Large intestine (tissue), 12 donors: ENCODE measurements at places on chromosomes 4 and X. TPM values are rescaled to one million over a fixed set of nuclear protein-coding genes. Genes with fewer than 3 reads are reported as not detected.

The ATOH1 gene
- polyA plus RNA-seq, result 34.2 TPM

The PHOX2B gene
- polyA plus RNA-seq, result 16.7 TPM

The RP2 gene
- 12.3 TPM for polyA plus RNA-seq

The GJB1 gene
- polyA plus RNA-seq, result 64.0 TPM

The RASSF6 gene
- polyA plus RNA-seq, result 17.4 TPM

The AP1S2 gene
- polyA plus RNA-seq, result 32.3 TPM

- DNase-seq, result no peak
These were observed 266.9 kb downstream of the SPATA18 start for GRCh38 chr4:52317981-52318380.

- no peak for DNase-seq
These were observed 1.2 kb upstream of the NEUROG2 start for GRCh38 chr4:112517067-112517634.

DNA sequence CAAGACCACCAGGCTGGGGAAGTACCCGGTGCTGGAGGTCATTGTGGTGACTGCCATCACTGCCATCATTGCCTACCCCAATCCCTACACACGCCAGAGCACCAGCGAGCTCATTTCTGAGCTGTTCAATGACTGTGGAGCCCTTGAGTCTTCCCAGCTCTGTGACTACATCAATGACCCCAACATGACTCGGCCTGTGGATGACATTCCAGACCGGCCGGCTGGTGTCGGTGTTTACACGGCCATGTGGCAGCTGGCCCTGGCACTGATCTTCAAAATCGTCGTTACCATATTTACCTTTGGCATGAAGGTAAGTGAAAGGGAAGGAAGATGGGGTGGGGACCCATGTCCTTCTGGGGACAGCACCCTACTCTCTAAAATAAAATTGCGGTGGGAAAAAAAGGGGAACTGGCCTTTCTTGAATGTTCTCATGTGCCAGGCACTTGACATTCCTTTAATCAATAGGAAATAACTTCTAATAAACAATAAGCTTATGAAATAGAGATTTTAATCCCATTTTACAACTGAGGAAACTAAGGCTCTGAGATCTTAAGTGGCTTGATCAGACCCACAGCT, 51.6 kb downstream of the CLCN4 start:
- DNase-seq, result no peak

DNA sequence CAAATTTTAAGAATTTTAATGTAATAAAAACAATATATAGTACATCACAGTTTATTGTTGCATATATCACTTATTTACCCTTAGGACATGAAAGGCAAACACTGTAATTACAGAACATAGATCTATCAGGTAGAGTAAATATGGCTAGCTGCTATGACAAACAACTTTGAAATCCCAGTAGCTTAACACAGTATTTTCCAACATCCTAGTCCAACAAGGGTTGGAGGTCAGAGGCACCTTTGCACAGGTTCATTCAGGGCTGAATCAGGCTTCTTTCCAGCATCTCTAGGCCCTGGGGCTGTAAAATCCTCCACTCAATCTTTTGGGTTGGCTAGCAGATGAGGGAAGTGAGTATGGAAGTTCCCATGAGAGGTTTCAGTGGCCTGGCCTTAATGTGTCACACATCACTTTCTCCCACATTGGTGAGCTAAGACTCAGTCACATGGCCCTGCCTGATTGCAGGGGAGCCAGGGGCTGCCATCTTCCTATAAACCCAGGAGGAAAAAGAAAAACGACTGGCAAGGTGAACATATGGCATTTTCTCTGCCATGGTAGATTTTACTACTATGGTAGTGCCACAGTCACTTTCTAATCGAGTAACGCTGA, 32.9 kb downstream of the HERC6 start:
- DNase-seq, result no peak

- DNase-seq, result no peak
These were observed 25.7 kb downstream of the SLC9B2 start for GRCh38 chr4:103050736-103051436.

- no peak for DNase-seq
These were observed 18.8 kb upstream of the C4orf36 start for GRCh38 chr4:86910820-86911684.

DNA sequence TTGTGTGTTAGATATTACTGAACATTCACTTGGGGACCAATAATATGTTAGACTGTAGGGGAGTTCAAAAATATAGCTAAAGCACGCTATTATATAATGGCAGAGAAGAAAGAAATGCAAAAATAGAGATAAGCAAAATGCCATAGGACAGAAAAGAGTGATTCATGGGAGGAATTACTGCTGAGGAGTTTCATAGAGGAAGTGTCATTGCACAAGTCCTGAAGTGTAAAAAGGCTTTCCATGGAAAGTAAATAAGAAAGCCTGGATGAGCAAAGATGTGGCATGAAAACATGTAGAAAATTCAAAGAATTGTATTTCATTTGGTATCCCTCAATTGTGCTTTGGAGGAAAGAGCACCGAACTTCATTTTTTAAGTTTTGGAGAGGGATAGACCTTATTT, 14.5 kb downstream of the HMGB2 start:
- no peak for DNase-seq

- no peak for DNase-seq
These were observed 92.0 kb upstream of the TEX13D start for GRCh38 chrX:124240422-124240821.

- DNase-seq, result peak; percentile 19
These were observed 48.3 kb downstream of the AMELX start for GRCh38 chrX:11341274-11342201.

- DNase-seq, result no peak
These were observed 12.3 kb downstream of the PGRMC2 start for GRCh38 chr4:128275346-128275745.

DNA sequence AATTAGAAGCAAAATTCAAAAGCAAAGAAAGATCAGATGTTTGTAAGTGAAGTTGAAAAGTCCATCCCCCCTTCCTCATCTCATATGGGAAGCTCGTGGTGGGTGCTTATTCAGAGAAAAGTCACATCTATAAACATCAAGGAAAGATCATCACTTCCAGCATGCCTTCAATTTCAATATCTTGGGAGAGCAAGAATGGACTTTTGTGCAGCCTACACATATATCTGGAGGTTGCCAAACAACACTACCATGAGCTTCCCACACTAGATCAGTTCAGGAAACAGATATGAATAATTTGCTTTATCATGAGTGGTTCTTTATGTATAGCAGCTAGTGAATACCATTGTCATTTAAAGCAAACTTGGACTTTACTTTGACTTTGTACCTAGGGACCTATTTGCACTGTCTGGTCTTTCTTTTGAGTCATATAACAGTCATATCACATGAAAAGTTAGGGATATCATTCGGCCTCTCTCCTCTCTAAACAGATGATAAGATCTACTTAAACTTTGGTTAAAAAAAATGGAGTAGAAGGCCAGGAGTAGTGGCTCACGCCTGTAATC, 5.6 kb upstream of the TBL1X start:
- no peak for DNase-seq

GRCh38 chrX:45622042-45622423, 421.4 kb upstream of the DIPK2B start:
- no peak for DNase-seq

- DNase-seq, result no peak
These were observed 631.9 kb upstream of the INTU start for GRCh38 chr4:127000846-127001245.

GRCh38 chrX:31200430-31200829, 128.6 kb upstream of the FTHL17 start:
- DNase-seq, result no peak

GRCh38 chr4:102723511-102723910, 37.3 kb downstream of the MANBA start:
- DNase-seq, result no peak

GRCh38 chr4:77927991-77928925, 65.6 kb downstream of the MRPL1 start:
- DNase-seq, result no peak

DNA sequence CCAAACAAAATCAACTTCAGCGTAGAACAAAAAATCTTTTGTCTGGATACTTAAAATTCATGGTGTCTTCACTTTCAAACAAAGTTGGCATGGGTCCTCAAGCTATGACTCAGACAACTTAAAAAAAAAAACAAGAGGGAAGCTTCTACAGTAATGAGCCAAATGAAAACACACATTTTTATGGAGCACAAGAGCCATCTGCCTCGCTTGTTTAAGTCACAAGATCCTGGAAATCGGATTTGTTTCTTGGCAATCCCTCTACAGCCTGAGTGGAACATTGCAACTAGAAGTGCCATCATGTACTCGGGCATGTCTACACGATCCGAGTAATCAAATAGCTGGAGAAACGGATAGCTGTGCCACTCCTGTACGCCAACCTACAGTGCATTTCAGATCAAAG, 22.6 kb downstream of the LAMP2 start:
- DNase-seq, result no peak

GRCh38 chrX:150223176-150224015, 139.7 kb upstream of the MAMLD1 start:
- no peak for DNase-seq

GRCh38 chr4:24865401-24865800, 47.4 kb downstream of the CCDC149 start:
- DNase-seq, result no peak

- DNase-seq, result no peak
These were observed 31.0 kb upstream of the PLK4 start for GRCh38 chr4:127849505-127850234.

DNA sequence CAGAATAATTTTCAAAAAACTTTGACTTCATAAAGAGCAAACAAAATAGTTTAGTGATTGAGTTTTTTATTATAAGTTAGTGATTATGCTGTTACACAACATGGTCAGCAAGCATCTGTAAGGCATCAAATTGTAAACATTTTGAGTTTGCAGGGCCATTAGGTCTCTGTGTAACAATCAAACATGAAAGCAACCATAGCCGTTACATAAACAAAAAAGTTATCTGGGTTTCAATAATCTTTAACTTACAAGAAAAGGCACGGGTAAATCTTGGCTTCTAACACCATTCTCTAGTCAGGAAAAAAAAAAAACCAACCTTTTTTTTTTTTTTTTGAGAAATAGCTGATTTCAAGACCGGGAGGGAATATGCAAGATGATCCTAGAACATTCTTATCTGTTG, 1941.1 kb downstream of the PCDH7 start:
- no peak for DNase-seq

DNA sequence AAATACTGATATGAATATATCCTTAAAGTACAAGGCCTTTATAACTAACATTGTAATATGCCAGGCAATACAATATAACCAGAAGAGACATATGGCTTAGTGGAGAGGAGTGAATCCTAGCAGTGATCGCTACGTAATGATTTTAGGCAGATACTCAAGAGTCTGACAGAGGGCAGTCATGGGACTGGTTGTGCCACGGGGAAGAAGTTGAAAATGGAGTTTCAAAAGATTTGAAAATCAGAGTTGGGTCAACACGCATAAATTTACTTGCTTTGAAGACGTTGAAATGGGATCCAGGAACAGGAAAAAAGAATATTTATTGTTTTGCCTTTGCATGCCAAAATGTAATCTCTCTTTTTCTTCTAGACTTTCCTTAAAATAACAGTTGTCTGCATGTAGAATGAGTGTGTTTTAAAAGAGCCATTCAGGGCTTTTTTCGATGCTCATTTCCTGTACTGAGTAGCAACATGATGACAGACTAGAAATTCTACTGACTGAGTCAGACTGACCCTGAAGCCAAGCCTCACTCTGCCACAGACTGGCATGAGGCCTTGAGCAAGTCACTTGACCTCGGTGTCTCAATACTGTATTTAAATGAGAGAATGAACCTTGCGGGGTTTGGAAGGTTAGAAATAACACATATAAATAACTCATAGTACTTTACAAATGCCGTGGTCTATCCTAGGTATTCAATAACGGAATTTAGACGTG, 8.1 kb upstream of the SMS start:
- no peak for DNase-seq

- peak; percentile 63 for DNase-seq
These were observed 114.6 kb downstream of the RBM47 start for GRCh38 chr4:40515037-40515397.

- DNase-seq, result no peak
These were observed 87.9 kb upstream of the WDR1 start for GRCh38 chr4:10204401-10205058.

GRCh38 chr4:1985780-1986577, 22.8 kb downstream of the NELFA start:
- no peak for DNase-seq

DNA sequence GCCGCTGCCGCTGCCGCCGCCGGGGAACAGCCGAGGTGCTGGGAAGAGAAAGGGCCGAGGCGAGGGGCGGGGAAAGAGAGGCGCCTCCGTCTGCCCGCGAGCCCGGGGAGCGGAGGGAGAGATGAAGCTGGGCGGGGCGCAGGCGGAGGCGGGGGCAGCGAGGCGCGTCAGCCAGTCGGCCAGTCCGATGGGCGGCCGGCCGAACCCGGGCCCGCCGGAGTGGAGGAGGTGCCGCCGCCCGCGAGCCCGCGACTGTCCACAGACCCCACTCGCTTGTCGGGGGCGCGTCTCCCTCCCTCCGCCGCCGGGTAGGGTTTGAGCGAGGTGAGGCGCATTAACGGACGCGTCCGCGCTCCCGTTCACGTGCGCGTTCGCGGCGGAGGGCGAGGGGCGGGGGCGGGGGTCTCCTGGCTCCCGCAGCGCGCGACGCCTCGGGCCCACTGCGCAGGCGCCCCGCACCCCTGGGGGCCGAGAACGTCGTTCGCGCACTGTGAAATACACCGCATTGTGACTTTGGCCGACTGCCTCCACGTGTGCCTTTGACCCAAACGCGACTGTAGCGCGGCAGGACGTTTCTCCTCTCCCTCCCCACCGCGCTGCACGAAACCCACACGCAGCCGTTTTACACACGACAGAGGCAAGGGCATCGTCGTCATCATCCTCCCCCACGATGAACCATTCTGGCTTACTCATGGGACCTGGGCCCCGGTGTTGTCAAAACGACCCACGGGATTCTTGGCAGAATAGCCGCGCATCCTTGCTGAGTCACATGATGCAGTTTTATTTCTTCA, at the start of gene NUDT11:
Gene NUDT11 (minus strand): TSS at position 92 of the 791 bp plus-strand sequence. CDS start 148 bp downstream, outside the sequence.
- DNase-seq, result peak; percentile 31

- no peak for DNase-seq
These were observed 4.2 kb upstream of the PPARGC1A start for GRCh38 chr4:23894021-23894420.

DNA sequence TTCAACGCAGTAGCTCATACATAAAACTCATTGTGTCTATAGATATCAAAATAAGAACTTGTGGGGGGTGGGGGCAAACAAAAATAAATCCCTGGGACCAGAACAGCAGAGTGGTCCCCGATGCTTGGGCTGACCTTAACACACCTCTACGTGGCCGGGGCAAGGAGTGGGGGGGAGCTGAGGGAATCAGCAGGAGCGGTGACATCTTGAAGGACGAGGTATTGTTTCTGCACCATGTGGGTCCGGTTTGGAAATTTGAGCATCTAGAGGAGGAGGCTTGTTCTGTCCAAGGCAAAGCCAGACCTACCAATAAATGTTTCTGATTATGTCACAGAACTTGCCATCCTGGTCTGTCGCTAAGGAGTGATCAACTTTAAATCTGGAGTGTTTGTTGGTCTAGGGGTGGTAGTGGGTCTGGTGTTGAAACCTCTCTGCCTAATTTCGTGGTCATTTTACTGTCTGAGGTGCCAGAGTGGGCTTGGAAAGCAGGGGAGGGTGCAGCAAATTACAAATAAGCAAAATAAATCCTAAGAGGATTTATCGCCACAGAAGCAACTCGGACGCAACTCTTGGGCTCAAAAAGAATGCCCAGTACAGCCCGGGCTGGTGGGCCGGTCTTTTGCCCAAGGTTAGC, 774 bp upstream of the RAPGEF2 start:
- DNase-seq, result peak; percentile 2

- DNase-seq, result no peak
These were observed 11.1 kb upstream of the GPM6A start for GRCh38 chr4:175823015-175823742.

GRCh38 chrX:153740631-153741222, 16.1 kb downstream of the ABCD1 start:
- peak; percentile 74 for DNase-seq
